ENCODE measurements at places on chromosomes 12 and 14.

DNA sequence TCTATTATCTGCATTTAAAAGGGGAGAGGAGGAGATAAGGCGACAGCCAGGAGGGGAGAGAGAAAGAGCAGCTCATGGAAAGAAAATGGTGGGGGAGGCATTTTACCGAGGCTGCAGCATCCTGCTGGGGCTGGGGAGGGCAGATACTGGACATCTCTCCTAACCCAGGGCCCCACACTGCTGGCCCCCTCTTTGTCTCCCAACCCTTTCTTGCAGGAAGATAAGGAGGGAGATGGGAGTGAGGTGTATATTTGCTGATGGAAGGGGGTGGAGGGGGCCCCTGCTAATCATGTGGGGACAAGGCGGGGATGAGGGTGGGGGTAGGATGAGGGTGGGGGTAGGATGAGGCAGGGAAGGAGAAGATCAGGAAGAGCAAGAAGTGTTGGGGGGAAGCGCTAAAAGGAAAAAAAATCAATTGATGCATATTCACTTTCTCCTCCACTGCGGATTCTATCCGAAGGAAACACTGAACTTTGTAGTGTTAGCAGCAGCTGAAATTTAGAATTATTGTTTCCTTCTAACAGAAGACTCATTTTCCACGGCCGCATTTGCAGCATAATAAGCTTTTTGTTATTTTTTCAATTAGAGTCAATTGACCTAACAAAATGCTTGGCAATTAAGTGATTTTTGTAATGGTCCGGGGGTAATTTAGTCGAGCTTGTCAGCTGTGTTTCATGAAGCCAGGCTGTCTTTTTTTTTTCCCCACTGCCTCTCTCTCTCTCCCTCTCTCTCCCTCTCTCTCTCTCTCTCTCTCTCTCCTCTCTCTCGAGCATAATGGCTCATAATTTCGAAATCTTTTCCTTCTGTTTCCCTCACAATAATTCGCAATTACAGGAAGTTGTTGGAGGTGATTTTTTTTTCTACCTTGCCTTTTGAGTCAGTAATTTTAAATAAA, 1134.6 kb downstream of the BCL11B start:
- DNase-seq, result no peak

DNA sequence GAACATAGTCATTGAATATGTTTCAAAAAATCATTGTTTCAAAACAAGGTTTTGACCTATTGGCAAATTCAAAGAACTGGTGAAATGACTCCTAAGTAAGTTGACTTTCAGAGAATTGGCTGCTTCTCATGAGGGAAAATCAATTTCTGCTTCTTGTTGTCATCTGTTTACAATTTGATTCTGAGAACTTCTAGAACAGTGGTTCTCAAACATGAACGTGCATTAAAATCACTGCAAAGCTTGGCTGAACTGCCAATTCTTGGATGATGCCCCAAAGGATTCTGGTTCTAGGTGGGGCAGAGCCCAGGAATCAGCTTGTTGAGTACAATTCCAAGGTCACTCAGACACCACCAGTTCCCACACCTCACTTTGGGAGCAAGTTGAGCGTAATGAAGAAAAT, 83.9 kb downstream of the ZFP36L1 start:
- no peak for DNase-seq

GRCh38 chr14:68627868-68628604, 164.8 kb downstream of the ZFP36L1 start:
- DNase-seq, result no peak

DNA sequence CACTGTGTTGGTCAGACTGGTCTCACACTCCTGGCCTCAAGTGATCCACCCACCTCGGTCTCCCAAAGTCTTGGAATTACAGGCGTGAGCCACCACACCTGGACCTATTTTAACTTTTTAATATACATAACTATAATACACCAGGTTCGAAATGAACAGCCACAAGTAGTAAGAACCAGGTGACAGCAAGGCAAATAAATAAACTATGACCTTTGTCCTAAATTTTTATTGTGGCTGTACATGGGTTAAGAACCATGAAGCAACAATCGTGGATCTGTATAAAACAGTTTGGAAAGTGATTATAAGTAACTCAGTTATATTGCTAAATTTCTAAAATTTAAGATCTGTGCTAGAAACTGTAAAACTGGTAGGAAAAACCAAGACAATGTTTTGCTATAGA, 41.5 kb downstream of the GXYLT1 start:
- no peak for DNase-seq

DNA sequence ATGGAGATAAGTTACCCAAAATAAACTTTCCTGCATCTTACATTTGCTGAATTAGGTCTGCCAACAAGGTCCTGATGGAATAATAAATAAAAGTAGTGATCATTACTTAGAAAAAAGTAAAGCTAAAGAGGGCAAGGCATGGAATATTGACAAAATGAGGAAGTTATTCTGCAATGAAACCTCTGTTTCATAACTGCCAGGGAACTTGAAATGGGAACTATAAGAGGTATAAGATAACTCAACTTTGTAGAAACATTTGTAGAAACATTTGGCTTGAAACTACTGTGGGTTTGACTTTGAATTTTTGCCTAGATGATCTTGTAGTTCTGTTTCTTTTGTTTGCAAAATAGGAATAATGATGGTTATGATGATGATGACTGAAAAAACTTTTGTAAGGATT, 18.7 kb upstream of the YBX3 start:
- DNase-seq, result no peak

DNA sequence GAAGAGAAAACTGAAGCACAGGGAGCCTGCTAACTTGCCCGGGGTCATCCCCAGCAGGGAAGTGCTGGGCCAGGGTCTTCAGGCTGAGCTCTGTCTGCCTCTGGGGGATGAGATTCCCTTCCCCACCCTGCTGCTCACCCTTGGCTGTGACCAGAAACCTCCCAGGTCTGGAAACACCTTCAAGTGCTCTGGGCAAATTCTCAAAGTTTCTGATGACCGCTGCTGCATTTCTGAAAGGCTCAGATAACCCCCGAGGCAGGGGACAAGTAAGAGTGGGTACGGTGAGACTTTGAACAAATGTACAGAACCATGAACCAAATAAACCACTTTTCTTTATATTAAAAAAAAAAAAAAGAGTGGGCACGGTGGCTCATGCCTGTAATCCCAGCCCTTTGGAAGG, 41.3 kb downstream of the LTBP2 start:
- DNase-seq, result no peak

- no peak for DNase-seq
These were observed 51.8 kb downstream of the PELI2 start for GRCh38 chr14:56170028-56170427.

GRCh38 chr14:51305751-51306150, 65.7 kb downstream of the TMX1 start:
- DNase-seq, result no peak

- DNase-seq, result no peak
These were observed 17.3 kb downstream of the SART3 start for GRCh38 chr12:108543652-108544051.

GRCh38 chr12:53101266-53101665, 2.0 kb upstream of the SOAT2 start:
- no peak for DNase-seq

- no peak for DNase-seq
These were observed 73.1 kb downstream of the TSPAN9 start for GRCh38 chr12:3150308-3150670.

DNA sequence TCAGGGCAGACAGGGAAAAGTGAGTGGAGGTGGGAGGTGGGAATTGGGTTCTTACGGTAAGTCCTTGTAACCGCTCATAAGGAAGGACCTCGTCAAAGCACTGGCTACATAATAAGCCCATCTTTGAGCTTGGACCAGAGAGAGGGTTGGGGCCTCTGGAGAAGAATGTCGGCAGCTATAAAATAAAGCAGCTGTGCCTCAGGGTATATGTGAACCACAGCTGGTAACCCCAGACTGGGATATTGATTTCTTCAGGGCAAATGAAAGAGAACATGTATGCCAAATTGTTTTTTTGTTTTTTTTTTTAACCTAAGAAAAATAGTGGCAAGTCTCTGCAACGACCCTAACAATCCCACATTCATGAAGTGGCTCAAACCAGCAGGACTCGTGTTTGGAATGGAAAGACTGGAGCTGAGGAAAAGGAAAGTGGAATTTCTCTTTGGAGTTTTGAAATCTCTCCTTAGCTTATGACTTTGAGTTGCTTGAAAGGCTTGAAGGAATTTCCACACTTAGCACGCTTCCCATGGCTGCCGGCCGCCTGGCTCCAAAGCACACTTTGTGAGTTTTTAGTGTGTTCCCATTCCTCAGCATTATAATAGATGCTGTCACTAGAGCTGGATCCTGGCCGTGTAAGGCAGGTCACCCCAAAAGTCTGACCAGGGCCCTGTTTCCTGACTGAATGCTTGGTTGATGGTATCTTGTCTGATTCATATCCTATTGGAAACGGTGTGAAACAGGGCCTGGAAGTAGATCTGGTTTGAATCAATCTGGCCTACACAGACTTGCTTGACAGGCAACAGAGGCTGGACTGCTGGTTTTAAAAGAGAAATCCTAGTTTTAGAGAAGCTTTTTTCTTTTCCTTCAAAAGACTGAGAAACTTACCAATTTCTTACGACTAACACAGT, 244.7 kb downstream of the MSRB3 start:
- no peak for DNase-seq

GRCh38 chr12:66241061-66242043, 52.3 kb downstream of the IRAK3 start:
- DNase-seq, result peak; percentile 86

DNA sequence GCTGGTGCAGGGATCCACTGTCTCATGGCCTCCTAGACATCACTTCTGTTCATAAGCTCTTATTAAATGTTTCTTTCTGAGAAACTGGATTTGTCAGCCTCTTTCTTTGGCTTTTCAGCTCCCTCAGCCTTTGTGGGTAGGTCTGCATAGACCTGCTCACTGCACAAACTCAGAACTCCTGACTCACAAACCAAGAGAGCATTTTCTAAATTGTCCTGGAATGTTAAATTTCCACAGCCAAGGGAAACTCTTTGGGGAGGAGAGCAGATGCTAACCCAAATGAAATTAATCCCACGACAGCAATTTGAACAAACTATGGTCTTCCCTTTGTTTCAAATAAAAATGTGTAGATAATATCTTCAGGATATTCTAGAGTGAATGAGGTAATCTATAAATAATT, 19.5 kb upstream of the CERS5 start:
- DNase-seq, result no peak

DNA sequence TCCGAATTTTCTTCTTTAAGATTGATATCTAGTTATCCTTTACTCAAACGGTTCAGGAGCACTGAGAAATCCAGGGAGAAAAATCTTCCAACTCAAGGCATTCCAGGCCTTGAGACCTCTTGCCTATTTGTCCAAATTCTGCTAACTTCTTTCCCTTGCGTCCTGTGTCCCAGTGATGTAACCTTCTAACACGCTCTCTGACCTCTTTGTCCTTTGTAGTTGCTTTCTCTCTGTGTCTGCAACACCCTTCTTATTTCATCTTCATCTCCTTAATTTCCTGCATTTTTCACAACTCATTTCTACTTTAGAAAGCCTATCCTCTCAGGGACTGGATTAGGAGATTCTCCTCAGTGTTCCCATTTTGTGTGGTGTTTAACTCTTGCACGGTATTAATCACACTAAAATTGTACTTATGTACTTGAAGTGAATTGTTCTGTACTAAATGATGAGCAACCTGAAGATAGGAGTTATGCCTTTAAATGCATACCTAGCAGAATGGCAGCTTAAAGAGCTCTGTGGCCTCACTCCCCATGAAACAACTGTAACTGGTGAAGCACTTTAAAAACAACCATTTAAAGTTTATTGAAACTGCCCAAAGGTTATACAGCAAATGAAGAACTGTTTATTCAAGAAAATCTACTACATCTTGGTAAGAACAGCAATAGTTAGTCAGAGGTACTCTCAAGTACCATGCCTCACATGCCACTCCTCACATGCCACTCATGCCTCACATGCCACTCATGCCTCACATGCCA, 7.4 kb upstream of the SNAPC1 start:
- DNase-seq, result no peak

GRCh38 chr12:22416801-22417200, 82.3 kb upstream of the ST8SIA1 start:
- no peak for DNase-seq

GRCh38 chr12:92185052-92185451, 39.4 kb upstream of the BTG1 start:
- DNase-seq, result no peak

DNA sequence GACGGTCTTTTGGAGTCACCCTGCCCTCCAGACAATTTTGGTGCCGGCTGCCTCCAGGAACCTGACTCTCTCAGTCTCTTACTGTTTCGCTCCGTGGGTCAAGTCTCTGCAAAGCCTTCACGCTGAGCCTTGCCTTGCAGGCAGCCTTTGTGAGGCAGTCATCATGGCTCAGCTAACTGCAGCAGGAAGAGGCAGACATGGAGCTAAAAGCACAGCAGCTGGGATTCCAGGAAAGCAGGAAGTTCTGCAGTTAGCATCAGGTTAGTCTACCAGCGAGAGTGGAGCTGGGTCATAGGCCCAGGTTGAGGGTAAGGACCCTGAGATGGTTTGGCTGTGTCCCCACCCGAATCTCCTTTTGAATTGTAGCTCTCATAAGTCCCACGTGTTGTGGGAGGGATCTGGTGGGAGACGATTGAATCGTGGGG, 305.4 kb downstream of the PCNX1 start:
- no peak for DNase-seq
